Progenitor cell of endocrine pancreas (in vitro differentiated cells): ENCODE measurements at places on chromosomes 13 and 19.

DNA sequence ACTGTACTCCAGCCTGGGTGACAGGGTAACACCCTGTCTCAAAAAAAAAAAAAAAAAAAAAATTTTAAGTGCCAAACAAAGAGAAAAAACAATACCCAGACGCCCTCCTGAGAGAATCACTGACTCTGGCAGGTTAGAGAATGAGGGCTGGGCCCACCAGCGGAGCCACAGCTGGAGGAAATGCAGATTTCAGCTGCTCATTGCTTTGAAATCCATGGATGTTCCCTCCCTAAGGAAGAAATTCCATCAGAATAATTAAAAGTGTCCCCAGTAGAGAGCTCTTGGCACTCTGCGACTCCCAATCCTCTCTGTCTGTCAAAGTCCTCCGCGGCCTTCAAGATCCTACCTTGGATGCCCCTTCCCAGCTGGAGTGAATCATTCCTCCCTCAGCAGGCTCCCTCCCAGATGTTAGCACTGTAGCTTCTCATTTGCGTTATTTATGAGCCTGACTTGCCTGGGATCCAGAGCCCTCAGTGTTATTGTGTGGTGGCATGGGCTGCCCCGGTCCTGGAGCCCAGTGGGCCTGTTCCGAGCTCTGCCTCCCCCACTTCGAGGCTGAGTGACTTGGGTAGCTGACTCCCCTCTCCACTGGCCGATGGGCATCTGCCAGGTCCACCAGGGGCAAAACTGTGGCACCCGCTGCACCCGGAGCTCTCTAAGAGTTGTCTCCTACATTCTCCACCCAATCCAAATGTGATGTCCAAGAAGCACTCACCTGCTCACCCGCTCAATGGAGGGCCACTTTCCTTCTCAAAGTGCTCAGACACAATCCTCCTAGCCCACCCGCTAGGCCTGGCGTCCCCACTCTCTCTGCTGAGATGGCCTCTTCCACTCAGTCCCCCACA is 47.0 kb downstream of the SERP2 start:
- no peak for DNase-seq

- DNase-seq: no peak
Measured at GRCh38 chr13:83216479-83217245, 665.6 kb downstream of the SLITRK1 start.

DNA sequence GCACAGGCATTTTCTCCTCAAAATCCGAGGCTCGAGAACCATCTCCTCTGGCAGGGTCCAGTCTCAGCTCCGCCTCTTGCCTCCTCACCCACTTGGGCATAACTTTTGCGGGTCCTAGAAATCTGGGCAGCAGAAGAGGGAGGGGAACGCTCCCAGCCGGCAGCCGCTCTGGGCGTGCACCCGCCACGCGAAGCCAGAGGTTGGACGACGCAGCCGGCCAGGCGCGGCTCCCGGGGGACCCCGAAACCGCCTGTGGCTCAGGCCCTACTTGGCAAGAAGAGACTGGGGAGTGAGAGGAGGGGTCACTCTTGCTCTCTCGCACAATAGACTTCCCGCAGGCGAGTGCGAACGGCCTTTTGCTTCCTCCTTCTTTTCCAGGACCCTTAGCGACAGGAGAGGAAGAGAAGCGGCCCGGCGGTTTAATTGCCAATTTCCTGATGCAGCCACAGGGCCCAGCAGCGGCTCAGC is 6.0 kb upstream of the SOX1 start:
- no peak for DNase-seq

DNA sequence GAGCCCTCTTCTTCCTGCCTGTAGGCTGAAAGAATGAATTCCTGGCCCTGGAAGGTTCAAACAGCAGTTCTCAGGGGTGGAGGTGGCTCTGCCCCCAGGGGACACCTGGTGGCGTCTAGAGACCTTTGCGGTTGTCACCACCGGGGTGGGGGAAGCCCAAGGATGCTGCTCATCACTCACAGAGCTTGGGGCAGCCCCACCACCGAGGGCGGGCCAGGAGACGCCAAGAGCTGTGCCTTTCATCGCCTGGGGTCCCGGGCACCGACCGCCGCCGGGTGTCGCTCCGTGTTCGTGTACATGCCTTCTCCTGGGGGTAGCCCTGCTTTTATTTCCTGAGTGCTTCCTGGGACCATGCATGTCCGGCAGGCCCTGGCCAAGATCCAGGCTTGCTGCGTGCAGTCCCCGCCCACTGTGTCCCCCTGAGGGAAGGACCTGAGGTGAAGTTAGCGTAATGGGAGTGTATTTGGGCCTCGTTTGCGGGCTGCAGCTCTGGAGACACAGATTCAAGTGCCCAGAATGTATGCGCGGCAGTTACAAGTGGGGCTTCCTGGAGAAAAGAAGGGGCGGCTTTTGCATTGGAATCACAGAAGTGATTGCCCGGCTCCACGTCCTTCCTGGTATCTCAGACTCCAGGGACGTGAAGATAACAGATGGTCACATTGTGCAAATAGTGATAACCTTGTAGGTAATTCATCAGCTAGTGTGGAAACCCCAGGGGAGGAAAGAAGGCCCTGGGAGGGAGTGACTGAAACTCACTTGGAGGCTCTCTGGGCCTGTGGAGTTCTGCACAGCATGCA is 7.8 kb downstream of the DOT1L start:
- no peak for DNase-seq

- no peak for DNase-seq
Measured at GRCh38 chr13:79171141-79172061, 234.7 kb downstream of the RBM26 start.
